MM.1S (cell line): ENCODE measurements at places on chromosomes 2 and 18.

DNA sequence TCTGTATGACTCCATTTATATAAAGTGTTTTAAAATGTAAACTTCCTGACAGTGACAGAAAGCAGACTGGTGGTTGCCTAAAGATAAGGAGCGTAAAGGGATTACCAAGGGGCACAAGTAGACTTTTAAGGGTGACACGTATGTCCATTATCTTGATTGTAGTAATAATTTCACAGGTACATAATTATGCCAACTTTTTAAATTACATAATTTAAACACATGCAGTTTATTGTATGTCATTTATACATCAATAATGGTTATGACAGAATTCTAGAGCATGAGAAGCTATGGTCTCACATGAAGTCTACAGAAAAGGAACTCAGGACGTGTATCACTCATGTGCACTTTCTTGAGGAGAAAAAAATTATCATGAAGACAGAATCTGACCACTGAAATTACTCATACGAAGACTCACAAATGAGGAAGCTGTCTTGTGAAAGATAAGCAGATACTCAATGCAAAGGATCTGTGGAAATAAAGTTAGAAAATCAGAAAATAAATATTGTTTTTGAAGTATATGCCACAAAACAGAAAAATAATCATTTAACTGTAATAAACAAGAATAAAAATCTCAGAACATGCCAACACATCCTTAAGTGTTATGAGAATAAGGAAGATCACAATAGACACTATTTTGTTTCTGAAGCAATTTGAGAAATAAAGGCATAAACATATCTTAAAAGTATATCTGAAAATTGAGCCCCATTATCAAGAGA lies 84.4 kb downstream of the TMEM131 start:
- no peak for DNase-seq

GRCh38 chr2:163491850-163492249 lies 244.0 kb downstream of the FIGN start:
- DNase-seq = no peak

DNA sequence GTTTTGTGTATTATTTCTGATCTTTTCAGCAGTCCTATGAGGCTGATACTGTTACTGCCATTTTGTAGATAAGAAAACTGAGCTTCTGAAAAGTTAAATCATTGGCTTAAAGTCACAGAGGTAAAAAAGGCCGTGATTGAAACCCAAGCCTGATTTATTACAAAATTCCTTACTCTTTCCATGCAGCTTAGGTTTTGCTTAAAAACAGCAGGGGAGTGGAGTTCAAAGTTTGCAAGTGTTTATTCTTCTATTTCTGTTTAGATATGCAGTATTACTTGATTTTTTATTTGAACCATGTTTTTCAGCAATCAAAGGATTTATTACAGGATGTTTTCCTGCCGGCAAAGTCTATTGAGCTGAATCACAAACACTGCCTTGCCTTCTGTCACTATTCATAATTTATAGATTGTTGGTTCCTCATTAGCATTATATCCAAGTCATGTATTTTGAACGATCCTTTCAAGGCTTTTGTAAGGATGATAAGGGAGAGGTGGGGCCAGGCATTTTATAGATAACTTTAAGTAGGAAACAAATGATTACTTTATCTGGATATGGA lies 31.9 kb upstream of the MSTN start:
- DNase-seq = no peak

- DNase-seq = no peak
Measured at GRCh38 chr2:205703471-205704126, 21.3 kb downstream of the NRP2 start.

GRCh38 chr2:119704670-119705120 lies 25.7 kb downstream of the TMEM177 start:
- no peak for DNase-seq

DNA sequence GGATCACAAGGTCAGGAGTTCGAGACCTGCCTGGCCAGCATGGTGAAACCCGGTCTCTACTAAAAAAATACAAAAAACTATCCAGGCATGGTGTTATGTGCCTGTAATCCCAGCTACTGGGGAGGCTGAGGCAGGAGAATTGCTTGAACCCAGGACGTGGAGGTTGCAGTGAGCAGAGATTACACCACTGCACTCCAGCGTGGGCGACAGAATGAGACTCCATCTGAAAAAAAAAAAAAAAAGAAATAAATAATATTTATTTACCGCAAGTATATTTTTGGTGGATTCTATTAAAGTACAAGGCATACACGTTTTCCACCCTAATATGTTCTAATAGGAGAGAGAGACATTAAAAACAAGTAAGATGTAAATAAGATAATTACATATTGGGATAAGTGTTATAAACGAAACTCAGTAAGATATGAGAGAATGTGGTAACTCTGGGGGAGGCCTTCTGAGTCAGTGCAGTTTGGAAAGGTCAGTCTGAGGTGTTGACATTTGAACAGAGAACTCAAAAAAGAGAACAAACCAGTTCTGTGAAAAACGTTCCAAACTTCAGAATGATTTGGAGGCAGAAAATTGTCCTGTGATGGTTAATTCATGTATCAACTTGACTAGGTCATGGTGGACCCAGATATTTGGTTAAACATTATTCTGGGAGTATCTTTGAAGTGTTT lies 8.8 kb upstream of the POLI start:
- DNase-seq = no peak

- no peak for DNase-seq
Measured at GRCh38 chr2:58721912-58722591, 480.9 kb upstream of the FANCL start.
